ENCODE measurements at places on chromosomes 3 and 15.

DNA sequence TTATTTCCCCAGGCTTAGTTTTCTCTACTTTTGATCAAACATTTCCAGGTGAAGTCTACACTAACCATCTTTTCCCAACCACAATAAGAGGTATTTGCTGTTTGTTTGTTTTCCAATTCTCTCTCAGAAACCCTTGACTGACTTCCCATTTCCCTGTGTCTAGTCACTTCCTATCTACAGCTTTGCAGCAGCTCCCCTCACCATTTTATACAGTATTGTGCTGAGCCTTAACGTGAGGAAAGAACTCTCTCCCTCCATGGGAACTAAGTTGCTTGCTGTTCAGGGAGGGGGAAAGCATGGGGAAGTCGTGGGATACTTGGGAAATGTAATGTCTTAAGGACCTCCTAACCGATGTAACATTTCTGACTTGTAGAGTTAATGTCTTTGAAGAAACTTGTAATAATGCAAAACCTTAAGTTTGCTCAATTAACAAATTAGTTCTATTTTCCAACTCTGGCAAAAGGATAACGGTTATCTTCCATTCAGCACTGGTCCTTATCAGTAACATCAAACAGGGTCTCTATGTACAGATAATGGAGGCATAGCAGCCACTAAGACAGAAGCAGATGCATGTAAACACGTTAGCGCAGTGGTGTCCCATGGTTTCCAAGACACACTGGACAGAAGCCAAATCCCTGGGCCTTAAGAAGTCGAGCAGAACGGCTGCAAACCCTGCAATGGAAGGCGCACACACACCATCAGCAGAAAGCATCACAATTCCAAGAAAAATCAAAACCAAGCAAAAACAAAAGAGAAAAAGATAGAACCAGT is 39.7 kb downstream of the NPTN start:
- DNase-seq = no peak

DNA sequence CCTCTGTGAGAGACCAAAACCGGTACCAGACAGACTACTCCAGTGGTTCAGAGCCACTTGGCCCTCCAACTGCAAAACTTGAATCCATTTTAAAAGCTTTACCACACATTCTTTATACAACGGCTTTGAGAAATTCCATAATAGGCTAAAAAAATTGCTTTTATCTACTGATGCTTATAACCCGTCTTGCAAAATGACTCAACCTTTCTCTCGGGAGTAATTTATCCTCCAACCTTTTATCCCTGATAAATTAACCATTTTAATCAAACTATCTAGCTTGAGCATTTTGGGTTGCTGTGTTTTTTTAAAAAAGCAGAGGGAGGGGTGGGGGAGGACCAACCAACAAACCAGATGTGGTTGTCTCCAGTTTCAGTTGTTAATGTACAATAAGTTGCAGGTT is 275.7 kb upstream of the LRTM1 start:
- no peak for DNase-seq

DNA sequence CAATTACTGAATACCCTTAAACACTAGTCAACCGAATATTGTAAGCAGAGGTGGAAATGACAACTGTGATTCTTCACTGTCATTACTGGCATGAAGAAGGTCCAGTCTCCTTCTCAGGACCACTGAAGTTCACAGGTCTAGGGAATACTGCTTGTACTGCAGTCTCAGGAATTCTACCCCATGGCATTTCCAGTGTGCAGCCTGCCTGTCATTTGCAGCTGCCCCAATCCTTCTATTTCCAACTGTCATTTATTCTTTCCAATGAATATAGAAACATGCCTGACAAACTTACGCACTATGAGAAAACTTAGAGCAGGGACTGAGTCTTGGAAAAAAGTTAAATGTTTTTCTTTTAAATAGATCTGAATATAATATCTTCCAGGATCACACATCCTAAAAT is 308.0 kb upstream of the THBS1 start:
- DNase-seq = no peak

- no peak for DNase-seq
These were observed 37.3 kb upstream of the CACNA1D start for GRCh38 chr3:53457068-53457467.

DNA sequence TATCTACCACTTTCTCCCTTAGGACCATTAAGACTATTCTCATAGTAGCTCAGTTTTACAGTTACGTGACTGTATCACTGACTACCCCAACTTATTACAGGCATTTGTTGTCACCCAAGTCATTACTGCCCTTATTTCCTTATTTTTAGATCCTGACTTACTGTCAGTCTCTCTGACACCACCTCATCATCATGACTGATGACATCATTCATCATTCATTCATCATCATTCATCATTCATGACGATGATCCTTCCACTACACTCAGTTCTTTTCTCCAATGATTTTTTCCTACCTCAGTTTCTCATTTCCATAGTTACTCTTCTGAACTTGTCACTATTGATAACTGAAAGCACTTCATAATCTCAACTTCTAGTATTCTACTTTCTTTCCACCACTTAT is 83.8 kb downstream of the ADAM10 start:
- DNase-seq = no peak

All from CD4-positive, alpha-beta T cell treated with Interferon alpha-2 for 1 hour (primary cell).